Fibroblast of upper back skin (primary cell): ENCODE measurements at places on chromosomes 11 and 22.

- DNase-seq: no peak
Measured at GRCh38 chr22:18997306-18997924, 61.3 kb upstream of the PRODH start.

DNA sequence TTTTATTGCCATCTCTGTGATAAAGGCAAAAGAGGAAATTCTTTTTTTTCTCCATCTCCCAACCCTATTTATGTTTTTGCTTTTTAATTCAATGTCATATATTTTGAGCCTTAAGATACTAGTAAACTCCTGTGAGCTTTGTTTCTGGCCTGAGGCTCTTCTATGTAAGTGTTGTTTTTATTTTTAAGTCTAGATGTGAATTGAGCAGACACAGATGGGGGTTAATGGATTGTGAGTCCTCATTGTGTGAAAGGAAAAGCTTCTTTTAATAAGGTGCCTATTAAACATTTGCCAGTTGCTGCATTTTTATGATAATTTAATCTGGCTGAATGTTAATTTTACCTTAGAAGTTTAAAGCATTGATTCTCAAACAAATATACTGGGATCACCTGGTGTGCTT, 2337.9 kb upstream of the RAG2 start:
- no peak for DNase-seq

DNA sequence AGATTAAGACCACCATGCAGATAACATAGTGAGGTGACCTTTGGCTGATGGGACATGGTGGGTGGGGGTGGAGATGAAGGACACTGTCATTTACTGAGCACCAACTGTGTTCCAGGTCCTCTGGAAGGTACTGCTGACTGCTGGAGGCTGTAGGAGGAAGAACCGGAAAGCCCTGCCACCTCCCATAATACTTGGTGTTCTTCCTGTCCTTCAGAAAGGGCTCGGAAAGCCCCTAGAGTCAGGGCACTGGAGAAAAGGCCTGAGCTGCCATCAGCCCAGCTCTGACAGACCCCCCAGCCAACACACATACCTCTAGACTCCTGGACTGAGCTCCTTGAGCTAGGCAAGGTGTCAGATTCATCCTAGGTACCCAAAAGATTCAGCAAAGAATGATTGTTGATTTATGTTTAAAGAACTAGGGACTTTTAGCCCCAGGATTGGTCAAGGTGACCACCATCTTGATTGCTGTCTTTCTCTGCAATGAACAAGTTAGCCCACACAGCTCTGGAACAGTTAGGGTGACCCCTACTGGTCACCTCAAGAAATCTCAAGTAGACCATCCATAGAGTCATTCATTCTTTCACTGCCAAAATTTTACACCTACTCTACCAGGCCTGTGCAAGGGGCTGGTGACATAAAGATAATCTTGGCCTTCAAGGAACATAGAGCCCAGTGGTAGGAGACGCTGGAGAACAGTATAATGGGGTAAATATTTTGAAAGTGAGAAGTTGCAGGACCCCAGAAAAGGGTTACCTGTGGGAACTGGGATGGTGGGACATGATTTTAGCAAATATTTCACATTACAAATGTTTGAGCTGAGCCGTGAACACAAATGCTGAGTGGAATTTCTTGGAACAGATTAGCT, 39.4 kb downstream of the IRAG1 start:
- peak; percentile 69 for DNase-seq

DNA sequence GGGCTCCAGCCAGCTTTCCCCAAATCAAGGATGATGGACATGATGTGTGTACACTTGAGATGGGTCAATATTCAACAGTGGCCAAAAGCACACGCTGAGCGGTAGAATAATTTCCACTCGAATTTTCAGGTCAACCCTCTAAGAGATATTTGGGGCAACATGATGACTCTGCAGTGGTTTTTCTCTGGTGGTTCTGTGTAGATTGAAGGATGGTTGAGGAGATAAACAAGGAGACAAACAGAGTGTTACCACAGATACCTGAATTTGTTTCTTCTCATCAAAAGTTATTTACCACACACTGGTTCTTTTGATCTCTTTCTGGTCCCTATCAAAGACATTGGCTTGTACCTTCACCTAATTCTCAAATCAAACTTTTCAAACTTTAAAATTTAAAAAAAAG, 242.0 kb downstream of the ETS1 start:
- no peak for DNase-seq

DNA sequence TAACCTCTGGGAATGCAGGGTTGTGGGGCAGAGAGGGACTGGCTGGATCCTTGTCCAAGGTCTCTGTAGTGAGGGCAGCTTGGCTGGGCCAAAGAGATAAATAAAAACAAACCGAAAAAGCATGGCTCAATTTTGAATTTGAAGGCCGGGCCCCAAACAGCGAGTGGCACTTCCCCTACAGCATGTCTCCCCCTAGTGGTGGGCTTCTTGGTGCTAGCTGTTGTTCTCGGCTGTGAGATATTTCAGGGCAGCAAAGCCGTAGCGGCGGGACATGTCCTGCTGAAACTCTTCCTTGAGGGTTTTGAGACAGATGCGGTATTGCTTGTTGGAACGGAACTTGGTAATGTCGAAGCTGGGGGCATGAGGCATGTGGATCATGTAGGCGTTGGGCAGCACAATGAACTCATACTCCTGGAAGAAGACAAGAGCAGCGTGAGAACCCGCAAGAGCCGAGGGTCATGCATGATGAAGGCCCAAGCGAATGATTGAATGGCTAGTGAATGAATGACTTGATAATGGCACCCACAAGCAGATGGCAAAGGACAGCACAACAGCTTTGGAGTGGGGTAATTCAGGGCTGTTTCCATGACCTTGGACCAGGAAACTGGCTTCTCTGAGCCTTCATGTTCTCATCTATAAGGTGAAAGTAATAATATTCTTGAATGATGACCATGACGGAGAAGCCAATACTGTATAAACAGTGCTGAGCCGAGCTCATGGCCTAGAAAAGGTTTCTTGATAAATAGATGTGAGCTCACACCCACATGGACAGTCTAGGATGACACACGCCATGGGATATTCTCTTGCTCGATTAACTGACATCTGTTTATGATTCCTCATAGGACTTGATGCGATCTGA, 216.3 kb upstream of the SYN3 start:
- DNase-seq: no peak

DNA sequence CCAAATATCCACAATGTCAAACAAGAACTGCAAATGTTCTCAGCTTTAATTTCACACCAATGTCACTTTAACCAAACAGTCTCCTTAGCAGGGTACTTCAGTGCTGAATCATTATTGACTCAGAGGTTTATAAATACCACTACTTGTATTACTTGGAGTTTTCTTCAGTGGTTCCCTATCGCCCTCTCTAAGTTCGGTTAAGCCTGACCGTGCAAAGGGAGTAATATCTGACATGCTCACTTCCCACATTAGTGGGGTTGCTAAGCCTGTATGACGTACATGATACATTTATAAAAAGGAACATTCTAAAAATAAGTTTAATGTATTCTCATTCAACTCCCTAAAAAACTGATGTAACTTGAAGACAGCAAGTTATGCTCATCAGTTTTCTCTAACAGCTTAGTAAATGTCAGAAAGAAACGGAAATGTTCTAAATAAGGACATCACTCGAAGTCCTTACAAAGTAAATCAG, 93.1 kb upstream of the ZC3H12C start:
- DNase-seq: peak; percentile 97

GRCh38 chr22:30021881-30022619, 58.2 kb upstream of the HORMAD2 start:
- DNase-seq: no peak
